ENCODE measurements at places on chromosomes 7 and 10. TPM values are rescaled to one million over a fixed set of nuclear protein-coding genes. Genes with fewer than 3 reads are reported as not detected.

DNA sequence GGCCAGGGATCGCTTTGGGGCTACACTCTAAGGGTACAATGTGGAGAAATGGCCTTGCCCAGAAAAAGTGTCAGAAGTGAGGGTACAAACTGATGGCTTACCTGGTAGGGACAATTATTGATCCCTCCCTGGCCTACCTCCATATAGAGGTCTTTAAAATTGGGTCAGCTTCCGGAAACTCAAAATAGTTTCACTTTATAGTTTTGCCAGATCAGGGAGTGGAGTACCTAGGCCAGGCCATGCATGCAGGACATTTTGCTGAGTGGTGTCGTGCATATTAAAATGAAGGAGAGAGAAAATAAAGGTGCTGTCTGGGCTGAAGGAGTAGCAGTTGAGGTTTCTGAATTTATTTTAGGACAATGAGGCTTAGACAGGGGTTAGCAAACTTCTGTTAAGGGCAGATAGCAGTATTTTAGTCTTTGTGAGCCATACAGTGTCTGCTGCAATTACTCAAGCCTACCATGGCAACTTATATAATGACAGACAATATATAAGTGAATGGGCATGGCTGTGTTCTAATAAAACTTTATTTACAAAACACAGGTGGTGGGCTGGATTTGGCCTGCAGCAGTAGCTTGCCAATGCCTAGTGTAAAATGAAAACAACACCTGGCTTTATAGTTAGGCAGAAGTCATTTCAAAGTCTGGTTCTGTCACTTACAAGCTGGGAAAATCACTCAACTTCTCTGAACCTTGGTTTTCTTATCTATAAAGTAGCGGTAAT is 176.9 kb upstream of the AOAH start:
- no peak for DNase-seq

- no peak for DNase-seq
Measured at GRCh38 chr7:102284891-102285539, 1.7 kb upstream of the SH2B2 start.

GRCh38 chr10:15169555-15170401 is 1.3 kb upstream of the NMT2 start:
- no peak for DNase-seq

DNA sequence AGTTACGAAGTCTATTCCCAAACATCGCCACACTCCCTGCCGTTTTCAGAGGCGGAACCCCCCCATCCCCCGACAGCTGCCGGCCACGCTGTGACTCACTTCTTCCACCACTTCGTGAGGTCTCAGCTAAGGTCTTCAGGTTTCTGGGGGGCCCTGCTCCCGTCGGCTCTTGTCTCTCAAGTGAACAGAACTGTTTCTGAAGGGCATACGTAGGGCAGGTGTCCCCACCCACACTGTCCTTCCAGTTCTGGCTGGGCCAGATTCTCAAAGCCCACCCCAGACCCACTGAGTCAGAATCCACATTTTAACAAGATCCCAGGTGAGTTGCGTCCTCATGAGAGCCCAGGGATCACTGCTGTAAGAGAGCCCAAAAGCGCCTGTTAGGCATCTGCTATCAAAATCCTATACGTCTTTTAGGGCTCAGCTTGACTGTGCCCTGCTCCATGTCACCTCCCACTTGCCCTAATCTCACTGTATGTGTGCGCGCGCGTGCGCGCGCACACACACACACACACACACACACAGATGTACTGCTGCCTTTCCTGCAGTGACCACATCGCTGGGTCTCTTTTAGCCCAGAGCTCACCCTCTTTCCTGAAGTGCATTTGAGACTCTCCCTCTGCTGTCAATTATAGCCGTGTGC is 78.8 kb downstream of the PROSER2 start:
- no peak for DNase-seq

DNA sequence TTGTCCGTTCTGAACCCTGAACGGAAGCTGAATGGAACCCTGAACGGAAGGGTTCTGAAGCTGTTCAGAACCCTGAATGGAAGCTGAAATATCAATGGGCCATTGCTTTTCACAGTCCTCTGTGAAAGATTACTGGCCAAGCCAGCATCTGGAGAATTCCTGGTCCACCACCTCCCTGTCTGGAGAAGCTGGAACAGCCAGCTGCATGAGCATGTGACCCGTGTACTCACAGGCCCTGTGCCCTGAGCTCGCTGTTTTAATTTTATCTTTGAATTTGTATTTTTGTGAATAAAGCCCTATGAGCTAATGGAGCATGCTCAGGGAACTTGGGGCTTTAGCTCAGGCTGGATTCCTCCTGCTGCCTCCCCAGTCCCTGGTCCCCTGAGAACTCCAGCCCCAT is 37.2 kb downstream of the HTRA1 start:
- DNase-seq = no peak

GRCh38 chr7:74103219-74103772 is 19.7 kb downstream of the LIMK1 start:
- DNase-seq = no peak

DNA sequence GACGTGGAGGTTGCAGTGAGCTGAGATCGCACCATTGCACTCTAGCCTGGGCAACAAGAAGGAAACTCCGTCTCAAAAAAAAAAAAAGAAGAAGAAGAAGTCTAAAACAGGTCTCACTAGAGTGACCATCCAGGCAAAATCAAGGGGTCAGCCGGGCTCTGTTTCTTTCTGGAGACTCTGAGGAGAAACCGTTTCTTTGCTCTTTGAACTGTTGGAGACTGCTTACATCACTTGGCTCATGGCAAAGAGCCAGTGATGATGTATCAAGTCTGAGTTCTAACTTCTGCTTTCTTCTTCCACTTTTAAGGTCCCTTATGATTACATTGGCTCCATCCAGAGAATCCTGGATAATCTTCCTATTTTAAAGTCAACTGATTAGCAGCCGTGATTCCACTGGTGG is 306.8 kb downstream of the WDR11 start:
- no peak for DNase-seq

DNA sequence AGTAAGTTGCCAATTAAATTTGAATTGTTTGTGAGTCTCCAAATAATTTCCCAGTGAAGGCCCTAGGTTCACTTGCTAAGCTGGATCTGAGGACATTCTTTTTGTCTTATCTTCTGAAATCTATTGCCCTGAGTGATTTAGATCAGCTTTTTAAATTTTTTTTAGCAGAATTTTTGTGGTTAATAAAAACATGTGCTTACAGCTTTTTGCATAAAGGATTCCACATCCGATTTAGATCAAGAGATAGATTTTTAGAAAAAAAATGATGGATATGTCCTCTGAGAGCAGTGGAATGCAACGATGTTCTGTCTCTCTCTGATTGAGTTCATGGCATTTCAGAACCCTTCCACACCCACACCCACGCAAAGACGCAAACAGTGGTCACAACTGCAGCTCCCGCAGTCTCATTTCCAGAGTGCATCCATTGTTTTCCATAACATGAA is 358.8 kb downstream of the SUGCT start:
- no peak for DNase-seq

- DNase-seq = no peak
Measured at GRCh38 chr10:13632884-13633440, 46.2 kb downstream of the PRPF18 start.

- DNase-seq = no peak
Measured at GRCh38 chr7:64884913-64885370, 18.1 kb upstream of the ZNF273 start.

DNA sequence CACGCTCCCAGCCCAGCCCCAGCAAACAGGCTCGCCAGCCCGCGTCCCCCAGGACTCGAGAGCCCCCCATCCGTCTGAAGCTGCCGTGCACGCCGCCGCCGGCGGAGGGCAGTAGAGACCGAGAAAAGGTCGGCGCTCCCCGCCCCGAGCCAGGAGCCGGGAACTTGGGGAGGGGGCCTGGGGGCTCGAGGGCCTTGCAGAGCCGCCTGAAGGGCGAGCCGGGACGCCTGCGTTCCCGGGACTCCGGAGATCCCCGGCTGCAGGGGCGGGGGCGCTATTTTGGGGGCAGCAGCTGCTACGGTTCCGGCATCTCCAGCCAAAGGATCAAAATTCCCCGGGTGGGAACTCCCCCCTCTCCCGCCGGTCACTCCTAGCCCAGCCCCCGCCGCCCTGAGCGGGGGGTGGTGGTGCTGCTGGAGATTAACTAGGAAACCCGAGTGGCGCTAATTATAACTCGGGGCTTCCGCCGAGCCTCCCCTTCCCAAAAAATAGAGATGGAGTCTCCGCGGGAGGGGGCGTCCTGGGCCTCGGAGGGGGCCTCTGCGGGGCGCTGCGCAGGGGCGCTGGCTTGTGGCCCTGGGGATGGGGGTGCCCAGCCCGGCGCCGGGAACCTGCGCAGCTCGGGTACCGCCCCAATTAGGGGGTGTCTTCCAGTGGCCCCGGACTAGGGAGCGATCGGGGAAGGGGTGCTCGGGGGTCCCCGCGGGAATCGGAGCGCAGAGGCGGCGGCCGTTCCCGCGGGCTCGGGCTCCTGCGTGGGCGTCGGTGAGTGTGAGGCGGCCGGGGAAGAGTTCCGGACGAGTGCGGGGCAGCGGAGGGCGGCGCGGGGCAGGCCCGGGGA is 608 bp downstream of the ACHE start:
- peak; percentile 87 for DNase-seq

DNA sequence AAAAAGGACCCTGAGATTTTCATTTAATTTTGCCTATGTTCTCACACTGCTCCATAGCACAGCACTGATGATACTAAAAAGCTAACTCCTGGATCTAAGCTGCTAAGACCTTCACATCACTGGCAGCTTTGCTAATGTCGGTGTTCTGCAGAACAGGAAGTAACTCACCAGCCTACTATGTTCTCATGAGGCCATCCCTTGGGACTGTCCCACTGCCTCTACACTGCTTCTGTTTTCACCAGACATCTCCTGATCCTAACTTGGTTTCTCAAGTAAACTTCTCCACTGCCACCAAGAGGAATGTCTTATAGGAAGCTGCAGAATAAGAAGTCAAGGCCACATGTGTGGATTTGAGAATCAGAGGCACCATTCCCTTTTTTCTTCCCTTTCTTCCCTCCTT is 15.1 kb downstream of the HTR7 start:
- no peak for DNase-seq

- no peak for DNase-seq
Measured at GRCh38 chr10:61904733-61905725, 3.5 kb downstream of the ARID5B start.

DNA sequence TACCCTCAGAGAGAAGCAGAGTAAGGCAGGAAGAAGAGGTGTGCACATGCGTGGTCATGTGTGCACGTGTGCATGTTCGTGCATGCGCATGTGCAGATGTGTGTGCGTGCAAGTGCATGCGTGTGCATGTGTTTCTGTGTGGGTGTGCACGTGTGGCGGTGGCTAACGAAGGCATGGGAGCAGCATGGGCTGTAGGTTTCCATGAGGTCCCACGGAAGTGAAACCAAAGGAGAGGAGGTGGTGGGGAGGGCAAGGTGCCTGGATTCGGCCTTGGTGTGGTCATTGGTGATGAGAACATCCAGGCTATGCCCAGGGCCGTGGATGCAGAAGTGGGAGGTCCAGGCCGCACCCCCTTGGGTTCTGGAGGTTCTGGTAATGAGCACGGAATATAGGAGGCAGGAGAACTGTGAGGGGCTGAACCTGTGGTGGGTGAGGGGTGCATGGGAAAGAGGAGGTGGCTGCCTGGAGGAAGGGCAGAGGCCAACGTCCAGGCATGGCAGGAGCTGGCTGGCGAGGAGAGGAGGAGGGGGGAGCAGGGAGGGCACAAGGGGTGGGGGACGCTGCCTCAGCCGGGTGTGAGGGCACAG is 2.4 kb upstream of the INPP5A start:
- no peak for DNase-seq

- DNase-seq = no peak
Measured at GRCh38 chr10:15464381-15464780, 93.3 kb upstream of the FAM171A1 start.

DNA sequence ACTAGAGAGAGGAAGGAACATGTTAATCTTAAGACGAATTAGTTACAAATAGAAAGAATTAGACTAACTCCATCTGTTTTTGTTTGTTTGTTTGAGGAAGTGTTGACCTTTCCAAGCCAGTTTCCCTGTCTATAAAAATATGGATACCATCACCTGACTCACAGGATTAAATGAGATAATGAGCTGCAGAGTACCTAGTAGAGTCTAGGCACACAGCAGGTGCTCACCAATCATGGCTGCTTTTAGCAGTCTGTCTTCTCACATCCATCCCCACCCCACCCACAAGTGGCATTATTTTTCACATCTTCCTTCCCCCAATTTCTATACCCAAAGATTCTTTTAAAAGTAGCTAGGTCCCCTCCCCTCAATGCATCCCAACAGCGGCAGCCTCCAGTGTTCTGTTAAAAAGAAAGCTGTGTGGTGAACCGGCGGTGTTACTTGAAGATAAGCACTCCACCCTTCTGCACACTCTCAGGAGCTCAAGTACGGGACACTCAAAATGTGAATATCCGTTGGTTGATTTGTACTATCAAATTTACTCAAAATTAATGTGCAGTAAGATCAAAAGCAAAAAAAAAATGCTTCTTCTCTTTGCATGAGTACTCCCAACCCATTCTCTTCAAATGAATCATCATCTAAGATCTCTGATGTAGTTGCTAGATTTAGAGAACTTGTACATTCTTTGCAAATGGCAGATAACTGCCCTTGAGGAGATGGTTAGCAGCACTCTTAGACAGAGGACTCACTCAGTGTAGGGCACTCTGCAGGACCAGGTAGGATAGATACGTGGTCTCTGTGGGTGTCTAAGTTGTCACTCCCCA is 145.4 kb upstream of the ASAH2 start:
- no peak for DNase-seq

GRCh38 chr10:60869652-60870415 is 74.2 kb downstream of the RHOBTB1 start:
- DNase-seq = no peak

DNA sequence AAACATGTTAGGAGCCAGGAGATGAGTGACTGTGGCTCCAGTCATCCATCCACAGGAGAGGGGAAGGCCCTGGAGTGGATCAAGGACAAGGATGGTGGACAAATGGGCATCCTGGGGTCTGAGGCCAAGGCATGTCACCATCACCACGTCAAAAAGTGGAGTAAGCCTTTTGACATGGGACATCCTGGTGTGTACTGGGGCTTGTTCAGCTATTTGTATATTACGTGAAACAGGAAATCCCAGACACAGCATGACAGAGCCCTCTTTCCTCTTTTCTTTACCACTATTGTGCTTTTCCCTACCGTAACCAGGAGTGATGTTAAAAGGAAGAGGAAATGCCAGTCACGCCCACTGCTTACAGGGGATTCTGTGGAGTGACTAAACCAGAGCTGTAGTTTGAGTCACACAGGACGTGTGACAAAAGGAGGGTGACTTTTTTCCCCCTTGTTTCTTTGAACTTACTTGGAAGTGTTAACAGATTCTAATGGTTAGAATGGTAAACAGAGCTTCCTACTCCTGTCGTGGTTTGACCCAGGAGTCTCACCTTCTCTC is 15.4 kb downstream of the ACSL5 start:
- DNase-seq = no peak

GRCh38 chr7:80498481-80499349 is 13.1 kb downstream of the GNAT3 start:
- no peak for DNase-seq

The TDRD1 gene
- total RNA-seq = not detected

The HOXA7 gene
- 8.8 TPM for total RNA-seq

The FEZF1 gene
- not detected for total RNA-seq

The CCDC3 gene
- total RNA-seq = 6.4 TPM

The KCP gene
- 2.9 TPM for total RNA-seq

The LRIT1 gene
- total RNA-seq = not detected

The FAM180A gene
- not detected for total RNA-seq
